ENCODE measurements at places on chromosomes 11 and 22. TPM values are rescaled to one million over a fixed set of nuclear protein-coding genes. Genes with fewer than 3 reads are reported as not detected.

Gene PATE1
- total RNA-seq: not detected

Gene OR52J3
- not detected for total RNA-seq

Gene SLC22A9
- not detected for total RNA-seq

Gene CCDC87
- total RNA-seq: not detected

Gene GAB2
- 23.3 TPM for total RNA-seq

Gene PKNOX2
- 4.3 TPM for total RNA-seq

Gene SDHD
- total RNA-seq: 95.8 TPM

Gene NAALAD2
- 7.7 TPM for total RNA-seq

Gene PLEKHA7
- 15.3 TPM for total RNA-seq

Gene NCAM1
- total RNA-seq: 1.3 TPM

Gene BANF1
- 17.7 TPM for total RNA-seq

Gene SCGB2A2
- not detected for total RNA-seq

Gene SLC17A6
- total RNA-seq: not detected

Gene AGBL2
- total RNA-seq: 0.85 TPM

Gene TRPC6
- 4.6 TPM for total RNA-seq

Gene KCNK4
- total RNA-seq: not detected

Gene OR52I2
- total RNA-seq: not detected

Gene OR2AT4
- not detected for total RNA-seq

Gene ACR
- 1.3 TPM for total RNA-seq

Gene FDX1
- total RNA-seq: 20.1 TPM

Gene ESAM
- total RNA-seq: 82.7 TPM

Gene RAG2
- total RNA-seq: not detected

Gene VWCE
- 3.2 TPM for total RNA-seq

Measured in subcutaneous adipose tissue (tissue), 4 donors.